ENCODE measurements at places on chromosomes 1 and 21.

GRCh38 chr1:197725044-197725443, 50.2 kb downstream of the DENND1B start:
- DNase-seq, result peak; percentile 4

DNA sequence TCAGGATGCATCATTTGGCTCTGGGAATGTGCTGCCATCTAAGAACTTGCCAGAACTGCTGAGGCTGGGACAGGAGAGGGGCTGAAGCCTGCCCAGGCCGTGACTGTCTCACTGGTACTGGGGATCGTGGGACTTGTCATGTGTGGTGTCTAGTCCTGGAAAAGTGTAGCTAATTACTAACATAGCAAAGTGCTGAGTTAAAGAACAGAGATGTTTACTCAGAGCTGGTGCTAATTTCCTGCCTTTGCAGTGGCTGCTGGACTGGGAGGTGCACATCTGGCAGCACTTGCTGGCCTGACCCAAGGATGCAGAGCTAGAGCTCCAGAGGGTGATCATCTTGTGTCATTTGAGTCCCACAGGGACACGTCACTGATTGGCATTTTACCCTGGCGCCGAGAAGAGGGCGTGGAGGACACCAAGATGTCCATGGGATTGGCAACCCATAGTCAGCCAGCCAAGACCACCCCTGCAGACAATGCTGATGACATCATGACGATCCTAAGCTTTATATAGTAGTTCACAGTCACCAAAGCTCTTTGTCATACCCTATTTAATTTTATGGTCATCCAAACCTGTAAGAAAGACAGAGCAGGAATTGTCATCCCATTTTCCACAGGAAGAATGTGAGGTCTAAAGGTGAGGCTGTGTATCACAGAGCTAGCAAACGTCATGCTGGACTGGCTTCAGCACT, 110.1 kb upstream of the SLC44A3 start:
- DNase-seq, result no peak

DNA sequence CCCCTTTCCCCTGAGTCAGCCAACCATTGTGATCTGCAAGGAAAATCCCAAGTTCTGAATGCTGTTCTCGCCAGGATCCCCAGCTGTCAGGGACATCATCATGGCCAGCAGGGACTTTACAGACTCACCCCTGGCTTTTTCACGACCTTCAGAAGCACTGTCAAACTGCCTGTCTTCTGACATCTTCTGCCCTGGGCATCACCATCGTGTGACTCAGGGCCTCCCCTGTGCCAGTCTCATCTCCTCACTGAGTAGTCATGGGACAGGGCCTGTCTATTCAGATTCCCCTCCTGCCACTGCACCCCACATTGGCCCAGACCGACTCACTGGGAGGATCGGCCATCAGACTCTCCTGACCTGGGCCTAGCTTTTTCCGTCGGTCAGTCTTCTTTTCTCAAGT, 72.5 kb upstream of the VAMP3 start:
- DNase-seq, result no peak

- no peak for DNase-seq
Measured at GRCh38 chr21:44425307-44425894, 29.9 kb upstream of the LRRC3 start.

GRCh38 chr1:28921286-28921869, 7.0 kb downstream of the EPB41 start:
- no peak for DNase-seq

DNA sequence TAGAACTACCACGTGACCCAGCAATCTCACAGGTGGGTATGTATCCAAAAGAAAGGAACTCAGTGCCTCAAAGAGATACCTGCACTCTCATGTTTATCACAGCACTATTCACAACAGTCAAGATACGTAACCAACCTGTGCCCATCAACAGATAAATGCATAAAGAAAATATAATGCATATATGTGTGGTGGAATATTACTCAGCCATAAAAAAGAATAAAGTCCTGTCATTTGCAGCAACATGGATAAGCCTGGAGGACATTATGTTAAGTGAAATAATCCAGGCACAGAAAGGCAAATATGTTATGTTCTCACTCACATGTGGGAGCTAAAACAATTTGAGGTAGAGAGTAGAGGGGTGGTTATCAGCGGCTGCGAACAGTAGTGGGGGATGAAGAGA, 413.8 kb downstream of the SMYD3 start:
- no peak for DNase-seq

GRCh38 chr1:162060314-162060713, 9.2 kb upstream of the NOS1AP start:
- DNase-seq, result no peak

DNA sequence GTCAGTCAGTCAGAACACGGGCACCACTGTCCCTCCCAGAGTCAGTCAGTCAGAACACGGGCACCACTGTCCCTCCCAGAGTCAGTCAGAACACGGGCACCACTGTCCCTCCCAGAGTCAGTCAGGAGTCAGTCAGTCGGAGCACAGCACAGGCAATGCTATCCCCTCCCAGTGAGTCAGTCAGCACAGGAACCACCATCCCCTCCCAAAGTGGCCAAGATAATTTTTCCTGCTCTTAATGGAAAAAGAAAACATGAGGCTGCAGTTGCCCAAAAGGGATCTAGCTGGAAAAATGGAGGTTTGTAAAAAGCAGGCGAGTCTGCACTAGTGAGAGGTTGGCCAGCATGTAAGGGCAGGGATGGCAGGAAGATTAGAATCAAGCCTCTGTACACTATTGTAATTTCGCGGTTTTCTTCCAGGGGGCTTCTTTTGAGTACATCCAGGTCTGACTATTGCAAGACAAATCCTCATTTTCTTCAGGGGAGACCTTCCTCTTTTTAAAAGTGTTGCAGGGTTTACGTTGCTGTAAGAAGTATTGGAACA, 213.8 kb downstream of the SIPA1L2 start:
- no peak for DNase-seq

GRCh38 chr1:20195462-20195780, 9.1 kb upstream of the PLA2G2C start:
- no peak for DNase-seq

GRCh38 chr1:169529068-169529642, 43.4 kb upstream of the SLC19A2 start:
- no peak for DNase-seq

- DNase-seq, result no peak
Measured at GRCh38 chr1:61523229-61523628, 201.7 kb downstream of the TM2D1 start.

DNA sequence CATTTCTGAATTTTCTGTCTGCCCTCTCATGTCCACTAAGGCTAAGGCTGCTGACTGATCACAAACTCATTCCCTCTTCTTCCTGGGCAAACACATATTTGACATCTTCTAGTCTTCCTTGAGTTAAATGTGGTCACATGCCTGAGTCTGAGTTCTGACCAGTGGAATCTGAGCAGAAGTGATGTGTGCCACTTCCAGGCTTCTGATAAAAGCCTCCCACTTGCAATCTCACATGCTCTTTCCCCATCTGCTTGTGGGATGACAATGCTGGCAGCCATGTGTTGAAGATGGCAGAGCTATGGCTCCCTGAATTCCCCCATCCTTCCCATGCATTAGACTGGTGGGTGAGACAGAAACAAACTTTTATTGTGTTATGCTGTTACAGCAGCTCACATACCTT, 149.9 kb upstream of the ZNF648 start:
- DNase-seq, result no peak

DNA sequence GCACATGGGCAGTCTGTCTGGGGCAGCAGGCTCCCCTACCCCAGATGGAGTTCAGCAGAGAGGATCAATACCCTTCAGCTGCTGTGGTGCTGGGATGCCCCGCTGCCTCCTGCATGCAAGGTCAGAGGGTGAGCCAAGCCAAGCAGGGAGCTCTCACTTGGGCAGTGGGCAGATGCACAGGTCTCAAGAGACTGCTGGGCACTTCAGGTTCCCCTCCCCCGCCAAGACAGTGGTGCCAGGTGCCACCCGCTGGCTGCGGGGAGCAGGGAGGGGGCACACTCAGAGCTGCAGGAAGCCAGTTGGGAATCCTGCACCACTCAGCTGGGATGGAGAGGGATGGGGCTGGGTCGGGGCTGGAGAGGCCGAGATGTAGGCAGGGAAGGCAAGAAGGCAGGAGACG, 15.8 kb upstream of the EVA1B start:
- DNase-seq, result no peak

DNA sequence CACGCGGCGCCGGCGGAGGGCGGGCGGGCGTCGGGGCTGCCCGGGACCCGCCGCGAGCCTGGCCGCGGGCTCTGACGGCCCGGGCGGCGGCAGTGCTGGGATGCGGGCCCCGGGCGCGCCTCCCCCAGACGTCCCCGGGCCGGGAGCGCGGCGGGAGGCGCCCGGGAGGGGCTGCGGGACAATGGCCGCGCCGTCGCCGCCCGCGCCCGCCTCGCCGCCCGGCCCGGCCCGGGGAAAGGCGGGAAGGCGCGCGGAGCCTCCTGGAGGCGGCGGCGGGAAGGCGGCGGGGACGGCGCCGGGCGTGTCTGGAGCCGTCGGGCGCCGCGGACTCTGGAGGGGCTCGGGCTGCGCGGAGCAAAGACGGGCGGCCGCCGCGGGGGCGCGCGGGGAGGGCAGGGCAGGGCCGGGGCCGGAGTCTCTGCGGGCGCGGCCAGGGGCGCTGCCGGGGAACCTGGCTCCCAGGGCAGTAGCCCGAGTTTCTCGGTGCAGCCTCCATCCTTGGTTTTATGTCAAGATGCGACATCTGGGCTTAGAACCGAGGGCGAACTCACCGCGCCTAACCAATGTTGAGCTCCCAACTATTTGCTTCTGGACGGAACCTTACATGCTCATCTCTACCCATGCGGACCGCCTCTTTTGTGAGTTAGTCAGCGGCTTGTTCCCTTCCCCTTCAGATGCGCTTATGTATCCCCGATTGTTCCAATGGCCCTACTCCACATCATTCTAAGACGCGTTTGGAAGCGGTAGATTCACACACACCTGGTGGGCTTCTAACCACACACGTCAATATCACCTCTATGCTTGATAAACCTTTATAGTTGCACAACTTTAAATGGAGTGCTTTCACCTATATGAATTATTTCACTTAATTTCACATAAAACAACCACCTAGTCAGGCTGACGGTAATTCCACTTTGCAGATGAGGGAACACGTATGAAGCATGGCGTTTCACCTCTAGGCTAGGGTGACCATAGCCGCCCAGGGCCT, 651 bp downstream of the ZBTB8A start:
- DNase-seq, result no peak

DNA sequence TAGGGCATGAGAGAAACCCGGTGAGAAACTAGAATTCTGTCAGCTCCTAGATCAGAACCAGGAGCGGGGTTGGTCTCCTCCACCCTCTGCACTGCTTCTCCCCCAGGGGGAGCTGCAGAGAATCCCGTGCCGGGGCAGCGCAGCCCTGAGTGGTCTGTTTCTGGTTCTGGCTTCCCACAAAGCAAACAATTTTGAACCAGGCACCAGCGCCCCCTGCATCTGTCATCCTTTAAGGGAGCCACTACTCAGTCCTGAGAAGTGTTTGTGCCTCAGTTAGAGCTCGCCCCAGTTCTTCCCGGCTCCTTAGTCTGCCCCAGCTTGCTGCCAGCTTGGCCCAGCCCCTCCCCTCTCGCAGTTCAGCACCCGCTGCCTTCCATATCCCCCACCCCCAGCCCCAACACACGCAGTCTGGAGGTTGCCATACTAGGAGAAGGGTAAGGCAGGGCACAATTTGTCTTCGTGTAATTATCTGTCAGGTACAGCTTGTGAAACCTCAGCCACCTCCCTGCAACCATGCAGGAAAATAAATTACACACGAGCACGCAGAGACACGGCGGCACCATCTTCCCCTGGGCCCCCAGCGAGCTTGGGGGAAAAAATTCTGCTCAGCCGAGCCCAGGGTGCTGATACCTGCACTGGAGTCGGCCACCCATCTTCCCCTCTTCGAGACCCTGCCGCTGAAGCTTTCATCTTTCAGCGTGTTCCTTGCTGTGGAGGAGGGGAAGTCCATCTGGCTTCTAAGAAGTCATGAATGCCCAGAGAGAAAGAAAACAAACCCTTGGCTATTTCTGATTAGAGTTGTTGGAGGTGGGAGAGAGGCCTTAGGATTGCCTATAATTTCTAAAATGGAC, 62.6 kb upstream of the CD1D start:
- DNase-seq, result peak; percentile 30

DNA sequence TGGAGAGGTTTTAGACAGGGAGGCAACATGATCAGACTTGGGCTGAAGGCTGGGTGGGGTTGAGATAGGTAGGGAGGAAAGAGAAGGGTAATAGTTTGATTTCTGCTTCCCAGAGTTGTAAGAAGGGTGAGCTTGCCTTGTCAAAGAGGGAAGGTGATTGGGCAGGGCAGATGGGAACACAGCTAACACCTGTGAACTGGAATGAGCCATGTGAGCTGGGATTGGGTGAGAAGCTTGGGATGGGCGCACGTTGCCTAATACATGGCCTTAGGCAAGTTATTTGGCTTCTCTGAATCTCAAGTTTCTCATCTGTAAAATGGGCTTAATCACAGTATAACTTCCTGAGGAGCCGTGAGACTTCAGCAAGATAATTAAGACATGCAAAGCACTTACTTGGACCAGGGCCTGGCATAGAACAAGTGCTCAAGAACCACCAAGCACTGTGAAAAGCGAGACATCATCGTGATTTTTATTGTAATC, 33.8 kb upstream of the ID3 start:
- DNase-seq, result no peak

GRCh38 chr1:151620286-151620685, 8.4 kb downstream of the SNX27 start:
- no peak for DNase-seq

GRCh38 chr1:203789966-203790365, 5.5 kb upstream of the ZBED6 start:
- DNase-seq, result no peak

DNA sequence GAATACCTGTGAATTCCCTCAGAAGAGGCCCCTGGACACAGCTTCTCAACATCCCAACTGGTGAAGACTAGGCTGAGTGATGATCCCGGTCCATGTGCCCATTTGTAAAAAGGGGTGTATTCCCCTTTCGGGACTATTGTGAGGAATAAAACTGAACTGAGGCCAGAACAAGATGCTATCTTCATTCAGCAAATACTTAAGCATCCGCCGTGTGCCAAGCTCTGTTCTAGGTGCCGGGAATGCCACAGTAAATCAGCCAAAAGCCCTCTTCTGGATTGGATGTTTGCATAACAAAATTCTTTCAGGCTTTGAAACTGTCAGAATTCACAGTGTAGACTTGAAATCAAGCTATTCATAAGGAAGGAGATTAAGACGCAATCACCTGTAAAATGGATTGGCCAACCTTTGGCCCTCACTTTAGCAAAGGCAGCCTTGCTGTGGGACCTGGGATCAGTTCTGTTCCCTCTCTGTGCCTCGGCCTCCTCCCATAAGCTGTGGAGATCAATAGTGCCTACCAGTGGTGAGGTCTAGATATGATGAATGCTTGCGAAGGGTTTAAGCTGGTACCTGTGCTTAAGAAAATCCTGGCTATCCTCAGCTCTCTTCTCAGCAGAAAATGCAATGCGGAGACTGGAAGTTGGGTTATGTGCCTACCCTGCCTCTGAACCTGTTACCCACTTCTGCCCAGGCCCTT, 1.8 kb downstream of the ALPL start:
- no peak for DNase-seq

- peak; percentile 32 for DNase-seq
Measured at GRCh38 chr1:151612501-151613281, 841 bp downstream of the SNX27 start.

- no peak for DNase-seq
Measured at GRCh38 chr21:17631195-17631594, 18.5 kb upstream of the BTG3 start.

- no peak for DNase-seq
Measured at GRCh38 chr1:244657421-244657820, 4.5 kb downstream of the DESI2 start.
